Endothelial cell (in vitro differentiated cells): ENCODE measurements at places on chromosomes 6 and 20.

- no peak for DNase-seq
Observed at GRCh38 chr6:14321992-14322772, 204.6 kb downstream of the CD83 start.

GRCh38 chr20:37198932-37199660 lies 19.7 kb upstream of the MROH8 start:
- no peak for DNase-seq

- DNase-seq, result no peak
Observed at GRCh38 chr6:111549168-111549567, 56.5 kb downstream of the TRAF3IP2 start.

GRCh38 chr20:15637950-15638754 lies 935.1 kb downstream of the KIF16B start:
- no peak for DNase-seq

DNA sequence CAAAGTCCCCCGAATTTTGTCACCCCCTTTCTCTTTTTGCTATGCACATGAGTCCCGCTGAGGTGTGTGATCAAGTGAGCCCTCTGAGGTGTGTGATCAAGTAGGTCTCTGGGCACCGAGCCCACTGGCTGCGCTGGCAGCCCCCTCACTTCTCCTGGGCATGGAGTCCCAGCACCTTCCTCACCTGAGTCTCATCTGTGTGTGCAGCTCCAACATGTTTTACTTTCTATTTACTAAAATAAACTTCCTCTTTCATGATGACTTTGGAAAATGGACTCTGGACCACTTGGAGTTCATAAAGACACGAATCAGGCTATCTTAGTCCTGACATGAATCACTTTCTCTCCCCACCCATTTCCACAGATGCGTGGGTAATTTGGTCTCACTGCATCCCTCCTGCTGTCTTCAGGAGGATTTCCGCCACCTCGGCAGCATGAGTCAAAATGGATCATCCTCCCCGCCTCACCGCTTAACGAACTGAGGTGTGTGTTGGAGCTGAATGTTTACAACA lies 39.8 kb downstream of the PRDM1 start:
- no peak for DNase-seq

DNA sequence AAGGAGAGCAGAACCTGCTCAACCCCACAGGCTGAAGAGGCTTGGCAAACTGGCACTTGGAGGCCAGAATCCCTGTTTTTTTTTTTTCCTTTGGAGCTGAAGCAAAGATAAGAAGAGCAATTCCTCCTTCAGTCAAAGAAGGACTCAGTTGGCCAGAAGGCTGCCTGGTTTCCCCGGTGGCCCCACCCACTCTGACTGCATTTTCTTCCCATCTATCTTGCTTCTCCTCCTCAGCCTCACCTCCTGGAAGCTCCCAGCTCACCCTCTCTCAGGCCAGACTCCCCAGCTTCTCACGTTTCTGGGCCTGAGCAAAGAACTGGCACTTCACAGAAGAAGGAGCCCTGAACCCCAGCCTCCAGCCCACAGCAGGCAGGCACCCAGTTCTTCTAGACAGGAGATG lies 2.4 kb downstream of the LRFN2 start:
- no peak for DNase-seq

DNA sequence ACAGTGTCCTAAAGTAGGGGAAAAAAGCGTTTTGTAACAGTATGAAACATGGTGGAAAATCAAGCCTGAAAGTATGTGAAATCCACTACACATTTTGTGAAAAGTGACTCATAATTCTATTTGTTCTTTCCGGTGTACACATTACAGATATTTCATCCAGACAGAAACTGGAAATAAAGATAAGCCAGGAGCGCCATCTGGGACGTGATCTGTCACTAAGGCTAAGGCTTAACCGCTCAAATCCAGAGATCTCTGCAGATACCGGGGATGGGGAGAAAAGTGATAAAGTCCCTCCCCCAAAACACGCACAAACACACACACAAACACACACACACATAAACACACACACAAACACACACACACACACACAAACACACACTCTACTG lies 26.6 kb upstream of the SRSF6 start:
- DNase-seq, result no peak

- DNase-seq, result no peak
Observed at GRCh38 chr6:14077193-14077867, 40.2 kb upstream of the CD83 start.

DNA sequence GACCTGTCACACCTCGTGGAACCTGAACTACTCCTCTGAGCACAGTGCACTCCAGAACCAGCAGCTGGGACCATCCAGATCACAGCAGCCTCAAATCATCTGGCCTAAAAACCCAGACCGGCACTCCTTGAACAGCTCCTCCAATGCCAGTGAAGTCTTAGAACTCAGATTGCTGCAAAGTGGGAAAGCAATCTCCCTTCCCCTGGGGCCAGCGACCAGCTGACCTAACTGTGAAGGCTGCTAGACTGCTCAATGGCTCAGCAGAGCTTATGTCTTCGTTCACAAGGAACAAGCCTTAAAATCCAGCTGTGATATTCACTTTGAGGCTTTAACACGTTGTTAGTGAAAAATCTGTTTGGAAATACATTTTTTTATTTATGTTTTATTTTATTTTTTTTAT lies 243.2 kb downstream of the ANKRD60 start:
- DNase-seq, result no peak

- no peak for DNase-seq
Observed at GRCh38 chr6:164099269-164099865, 684.8 kb downstream of the QKI start.

DNA sequence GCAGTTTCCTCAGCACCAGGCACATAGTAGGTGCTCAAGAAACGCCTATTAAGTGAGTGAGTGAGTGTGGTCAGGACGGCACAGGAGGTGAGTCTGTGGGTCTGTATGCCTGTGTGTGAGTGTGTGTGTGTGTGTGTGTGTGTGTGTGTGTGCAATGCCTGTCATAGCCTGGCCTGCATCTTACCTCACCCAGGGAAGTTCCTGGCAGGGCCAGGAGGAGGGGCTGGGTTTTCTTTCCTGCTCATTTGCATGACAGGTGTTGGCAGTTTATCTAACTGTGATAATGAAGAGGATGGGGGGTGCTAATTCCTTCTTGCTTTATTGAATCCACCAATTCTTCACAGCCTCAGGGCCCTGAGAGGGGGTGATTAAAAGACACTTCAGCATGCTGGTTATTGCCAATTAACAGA lies 146.7 kb upstream of the MLN start:
- no peak for DNase-seq

- no peak for DNase-seq
Observed at GRCh38 chr6:38248500-38249234, 391.1 kb downstream of the BTBD9 start.

- no peak for DNase-seq
Observed at GRCh38 chr6:21265034-21265729, 328.4 kb upstream of the SOX4 start.

DNA sequence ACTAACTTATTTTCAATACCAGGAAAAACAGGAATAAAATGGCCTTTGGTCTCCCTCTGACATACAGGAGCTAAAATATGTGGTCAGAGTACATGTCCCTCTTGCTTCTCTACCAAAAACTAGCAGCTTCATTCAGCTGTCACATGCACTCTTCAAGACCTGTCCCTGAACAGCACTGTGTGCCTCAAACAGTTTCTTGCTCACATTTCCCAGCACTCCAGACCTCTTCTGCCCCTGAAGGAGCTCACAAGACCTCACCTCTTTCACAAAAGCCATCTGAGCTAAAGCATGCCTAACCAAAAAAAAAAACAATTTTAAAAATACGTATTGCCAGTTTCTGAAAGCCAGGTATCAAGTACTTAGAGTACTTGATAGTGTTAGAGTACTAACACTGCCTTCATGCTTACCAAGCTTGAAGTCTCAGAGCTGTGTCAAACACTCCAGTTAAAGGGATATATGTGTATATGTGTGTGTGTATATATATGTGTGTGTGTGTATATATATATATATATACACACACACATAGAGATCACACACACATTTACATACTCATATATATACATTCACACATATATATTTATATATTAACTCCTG lies 148.3 kb upstream of the POU3F2 start:
- DNase-seq, result no peak

- no peak for DNase-seq
Observed at GRCh38 chr6:40307712-40308111, 279.5 kb downstream of the LRFN2 start.

GRCh38 chr6:28274888-28275287 lies 6.5 kb upstream of the PGBD1 start:
- DNase-seq, result no peak

DNA sequence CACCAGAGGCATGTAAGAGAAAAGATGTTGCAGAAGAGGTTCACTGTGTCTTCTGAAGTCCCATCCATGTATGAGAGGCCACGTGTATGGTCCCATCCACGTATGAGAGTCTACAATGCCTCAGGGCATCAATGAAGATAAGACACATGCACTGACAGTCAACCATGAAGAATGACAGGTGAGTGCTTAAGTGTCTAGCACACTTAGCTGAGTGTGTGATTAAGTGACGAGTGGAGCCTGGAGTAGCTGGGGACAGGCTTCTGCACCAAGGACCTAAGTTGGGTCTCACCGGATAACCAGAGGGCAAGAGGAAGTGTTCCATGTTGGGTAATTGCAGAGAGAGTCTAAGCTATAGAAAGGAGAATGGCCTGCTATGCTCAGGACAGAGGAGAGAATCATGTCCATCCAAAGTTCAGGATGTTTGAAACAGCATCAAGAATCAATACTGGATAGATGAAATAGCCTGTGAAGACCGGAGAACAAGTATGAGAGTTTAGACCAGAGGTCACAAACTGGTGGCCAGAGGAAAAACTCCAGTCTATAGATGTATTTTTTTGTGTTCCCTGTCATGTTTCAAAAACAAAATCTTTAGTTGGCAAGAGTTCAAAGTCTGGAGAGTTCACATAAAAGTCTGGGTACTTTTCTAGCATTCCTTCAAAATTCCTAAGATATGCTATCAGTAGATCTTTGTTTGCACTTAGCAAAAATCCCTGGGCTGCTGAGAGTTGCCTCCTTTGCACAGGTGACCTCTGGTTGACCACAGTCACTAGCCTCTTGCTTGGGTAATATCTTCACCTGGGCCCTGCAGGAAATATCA lies 165.8 kb downstream of the KIF16B start:
- DNase-seq, result no peak

GRCh38 chr20:39107741-39108140 lies 145.6 kb downstream of the DHX35 start:
- no peak for DNase-seq

GRCh38 chr6:100464903-100465700 lies at the start of gene SIM1:
TSS of gene SIM1 (minus strand) at chr6:100464921. CDS start at chr6:100463468, 1,453 bp downstream.
- peak; percentile 87 for DNase-seq

- DNase-seq, result no peak
Observed at GRCh38 chr6:35765739-35766138, 10.7 kb upstream of the CLPSL2 start.

DNA sequence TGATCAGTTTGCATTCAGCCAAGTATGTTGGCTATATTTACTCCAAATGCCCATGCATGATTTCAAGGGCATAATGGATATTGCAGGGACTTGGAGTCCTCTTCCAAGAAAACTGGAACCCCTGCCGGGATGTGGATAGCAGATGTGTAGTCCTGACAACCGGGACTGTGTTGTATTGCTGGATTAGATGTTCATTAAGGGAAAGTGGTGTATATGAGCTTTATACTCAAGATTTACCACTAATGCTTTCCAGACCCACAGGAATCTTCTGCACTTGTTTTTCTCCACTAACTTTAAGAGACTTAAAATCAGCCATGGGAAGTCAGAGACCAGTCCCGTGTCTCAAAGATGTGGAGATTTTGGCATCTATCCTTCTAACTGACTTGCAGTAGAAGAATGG lies 770.9 kb downstream of the HDGFL1 start:
- DNase-seq, result no peak

GRCh38 chr6:4029687-4030086 lies 49.2 kb downstream of the FAM217A start:
- no peak for DNase-seq

DNA sequence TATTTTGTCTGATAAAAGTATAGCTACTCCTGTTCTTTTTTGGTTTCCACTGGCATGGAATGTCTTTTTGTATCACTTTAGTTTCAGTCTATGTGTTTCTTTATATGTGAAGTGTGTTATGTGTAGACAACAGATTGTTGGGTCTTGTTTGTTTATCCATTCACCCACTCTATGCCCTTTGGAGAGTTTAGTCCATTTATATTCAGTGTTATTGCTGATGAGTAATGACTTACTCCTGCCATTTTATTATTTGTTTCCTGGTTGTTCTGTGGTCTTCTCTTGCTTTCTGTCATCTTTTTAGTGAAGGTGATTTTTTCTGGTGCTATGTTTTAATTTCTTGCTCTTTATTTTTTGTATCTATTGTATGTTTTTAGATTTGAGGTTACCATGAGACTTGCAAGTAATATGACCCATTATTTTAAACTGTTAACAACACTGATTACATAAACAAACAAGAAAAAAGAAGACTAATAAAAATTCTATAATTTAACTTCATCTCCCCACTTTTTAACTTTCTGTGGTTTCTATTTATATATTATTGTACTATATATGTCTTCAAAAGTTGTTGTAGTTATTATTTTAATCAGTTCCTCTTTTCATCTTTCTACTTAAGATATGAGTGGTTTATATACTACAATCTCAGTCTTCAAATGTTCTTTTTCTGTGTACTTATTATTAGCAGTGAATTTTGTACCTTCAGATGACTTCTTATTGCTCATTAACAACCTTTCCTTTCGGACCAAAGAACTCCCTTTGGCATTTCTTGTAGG lies 323.4 kb downstream of the BTBD9 start:
- DNase-seq, result no peak

DNA sequence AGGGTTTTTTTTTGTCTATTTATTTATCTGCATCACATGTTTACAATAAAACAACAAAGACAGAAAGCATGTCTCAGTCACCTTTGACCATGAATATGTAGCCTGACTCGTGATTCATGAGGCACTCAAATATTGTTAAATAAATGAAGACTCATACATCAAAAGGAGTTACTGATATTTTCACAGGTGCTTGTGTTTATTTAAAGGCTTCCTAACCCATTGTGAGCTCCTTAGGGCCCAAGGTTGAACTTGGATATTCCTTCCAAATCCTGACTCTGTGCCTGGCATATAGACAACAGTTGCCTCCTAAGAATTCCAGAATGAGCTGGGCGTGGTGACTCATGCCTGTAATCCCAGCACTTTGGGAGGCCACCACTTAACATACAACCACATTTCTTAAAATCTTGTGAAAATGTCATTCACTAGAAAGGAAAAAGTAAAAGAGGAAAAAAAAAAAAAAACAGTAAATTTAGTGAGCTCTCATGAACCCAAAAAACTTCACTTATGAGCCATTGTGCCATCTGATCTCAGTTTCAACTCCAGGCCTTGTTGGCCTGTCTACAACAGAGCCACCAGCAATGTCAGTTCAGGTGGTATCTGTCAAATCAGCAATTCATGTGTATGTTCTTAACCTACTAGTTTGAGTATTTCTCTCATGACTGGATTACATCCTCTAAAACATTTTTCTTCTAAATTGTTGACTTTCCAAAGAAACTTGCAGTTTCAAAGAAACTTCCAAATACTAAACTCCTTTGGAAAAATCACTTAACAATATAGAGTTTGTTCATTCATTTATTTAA lies 162.7 kb upstream of the MARCKS start:
- DNase-seq, result no peak
